ENCODE measurements at places on chromosomes 12 and 14.

DNA sequence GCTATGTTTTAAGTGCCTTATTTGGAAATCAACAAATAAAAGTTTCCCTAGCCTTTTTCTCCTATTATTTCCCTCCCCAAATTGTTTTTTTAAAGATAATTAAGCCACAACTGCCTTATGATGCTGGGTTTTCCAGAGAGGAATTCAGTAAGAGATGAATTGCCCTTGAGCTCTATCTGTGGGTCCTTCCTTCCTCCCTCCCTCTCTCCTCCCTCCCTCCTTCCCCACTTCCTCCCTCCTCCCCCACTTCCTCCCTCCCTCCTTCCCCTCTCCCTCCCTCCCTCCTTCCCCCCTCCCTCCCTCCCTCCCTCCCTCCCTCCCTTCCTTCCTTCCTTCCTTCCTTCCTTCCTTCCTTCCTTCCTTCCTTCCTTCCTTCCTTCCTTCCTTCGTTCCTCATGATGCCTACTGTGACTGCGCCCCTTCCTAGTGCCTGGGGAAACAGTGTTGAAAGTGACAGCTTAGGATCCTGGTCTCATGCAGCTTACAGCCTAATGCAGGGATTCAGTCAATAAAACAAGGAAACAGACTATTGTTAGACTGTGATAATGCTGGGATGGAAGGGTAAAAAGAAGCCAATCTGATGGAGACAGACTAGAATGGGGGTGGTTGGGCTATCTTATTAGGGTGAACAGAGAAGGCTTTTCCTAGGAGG is 1417.1 kb downstream of the AACS start:
- DNase-seq: no peak

GRCh38 chr12:12903642-12904609 is 12.6 kb downstream of the GPRC5A start:
- DNase-seq: no peak

DNA sequence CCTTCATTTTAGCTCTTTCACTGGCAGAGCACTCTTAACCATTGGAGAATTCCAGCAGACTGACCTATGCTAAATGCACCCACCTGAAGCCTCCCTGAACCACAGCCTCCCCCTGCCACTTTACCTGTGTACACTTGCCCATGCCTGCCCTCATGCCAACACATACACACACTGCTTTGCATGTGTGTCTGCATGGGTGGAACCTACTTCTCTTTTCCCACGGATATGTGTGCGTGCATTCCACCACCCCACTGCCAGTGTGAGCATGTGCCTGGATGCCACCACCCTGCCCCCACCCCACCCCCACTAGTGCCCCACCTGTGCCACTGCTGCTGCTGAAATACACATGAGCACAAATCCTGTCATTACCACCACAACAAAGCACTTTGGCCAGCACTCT is 49.5 kb upstream of the EEA1 start:
- no peak for DNase-seq

GRCh38 chr14:105974902-105975301 is 448.5 kb downstream of the TMEM121 start:
- no peak for DNase-seq

DNA sequence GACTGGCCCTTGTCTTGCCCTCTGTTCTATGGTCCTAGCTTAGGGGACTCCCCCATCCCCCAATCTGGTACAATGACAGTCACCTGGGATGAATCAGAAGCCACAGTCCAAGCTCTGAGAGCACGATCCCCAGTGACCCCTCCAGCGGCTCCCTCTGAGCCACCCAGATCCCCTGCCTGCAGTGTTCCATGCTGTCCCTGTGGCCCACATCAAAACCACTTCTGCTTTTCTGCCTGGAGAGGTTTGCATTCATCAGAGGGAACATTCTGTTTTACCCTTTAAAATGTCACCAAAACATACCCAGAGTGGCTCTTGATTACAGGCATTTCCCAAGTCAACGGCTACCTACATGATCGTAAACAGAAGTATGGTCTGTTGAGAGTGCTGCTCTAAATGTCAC is 47.5 kb downstream of the NOS1 start:
- DNase-seq: no peak

DNA sequence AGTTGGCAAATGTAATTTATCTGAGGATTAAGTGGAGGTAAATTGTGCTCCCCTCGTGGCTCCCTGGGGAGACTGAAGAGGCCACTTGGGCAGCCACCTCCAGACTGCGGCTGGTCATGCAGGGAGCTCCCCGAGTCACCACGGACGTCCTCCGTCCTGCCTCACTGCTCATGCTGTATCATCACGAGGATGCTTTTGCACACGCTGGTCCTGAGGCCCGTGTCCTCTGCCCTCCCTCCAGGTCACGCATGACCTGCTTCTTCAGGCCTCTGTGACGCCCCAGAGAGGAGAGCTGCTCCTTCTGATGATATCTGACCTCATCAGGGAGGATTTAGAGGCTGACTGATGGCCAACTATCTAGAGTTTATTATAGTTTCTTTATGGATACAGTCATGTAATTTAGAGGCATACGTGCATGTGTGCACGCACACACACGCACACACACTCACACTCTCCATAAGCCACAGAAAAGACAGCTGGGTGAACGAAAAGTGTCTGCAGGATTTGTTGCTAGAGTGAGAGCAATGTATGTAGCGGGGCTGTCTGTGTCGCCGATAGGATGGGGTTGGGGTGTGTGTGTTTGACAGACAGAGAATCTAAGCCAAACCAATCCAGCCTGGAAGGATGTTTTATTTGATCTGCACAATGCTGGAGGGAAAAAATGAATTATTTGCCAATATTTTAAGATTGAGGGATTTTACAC is 160.0 kb downstream of the ADGRD1 start:
- DNase-seq: no peak

- DNase-seq: no peak
Observed at GRCh38 chr12:112167718-112168525, 42.6 kb downstream of the TRAFD1 start.

DNA sequence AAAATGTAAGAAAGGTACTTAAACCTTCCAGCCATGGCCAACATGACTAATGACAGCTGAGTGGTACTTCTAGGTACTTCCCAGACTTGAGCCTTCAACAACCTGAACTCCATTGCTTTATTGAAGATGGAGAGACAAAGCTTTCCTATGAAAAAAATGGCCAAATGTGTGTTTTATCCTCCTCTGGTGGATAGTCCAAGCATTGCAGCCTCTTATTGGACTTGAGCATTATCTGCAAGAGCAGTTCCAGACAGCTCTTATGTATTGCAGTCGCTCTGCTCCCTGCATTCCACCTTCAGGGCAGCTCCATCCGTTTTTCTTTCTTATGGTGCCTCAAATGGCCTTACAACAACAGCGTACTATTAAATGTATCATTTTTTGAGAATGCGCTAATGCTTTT is 588.2 kb downstream of the NRXN3 start:
- DNase-seq: no peak

GRCh38 chr12:23770202-23770938 is 179.1 kb downstream of the SOX5 start:
- DNase-seq: no peak

DNA sequence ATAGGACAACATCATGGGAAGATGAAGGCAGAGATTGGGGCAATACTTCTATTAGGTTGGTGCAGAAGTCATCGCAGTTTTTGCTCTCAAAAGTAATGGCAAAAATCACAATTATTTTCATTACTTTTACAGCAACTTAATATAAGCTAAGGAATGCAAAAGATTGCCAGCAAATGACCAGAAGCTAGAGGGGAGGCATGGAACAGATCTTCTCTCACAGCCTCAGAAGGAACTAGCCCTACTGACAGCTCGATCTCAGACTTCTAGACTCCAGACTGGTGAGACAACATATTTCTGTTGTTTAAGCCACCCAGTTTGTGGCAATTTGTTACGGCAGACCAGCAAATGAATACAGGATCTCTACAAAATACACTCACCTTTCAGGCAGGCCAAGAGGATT is 348.5 kb upstream of the TBX3 start:
- DNase-seq: no peak

DNA sequence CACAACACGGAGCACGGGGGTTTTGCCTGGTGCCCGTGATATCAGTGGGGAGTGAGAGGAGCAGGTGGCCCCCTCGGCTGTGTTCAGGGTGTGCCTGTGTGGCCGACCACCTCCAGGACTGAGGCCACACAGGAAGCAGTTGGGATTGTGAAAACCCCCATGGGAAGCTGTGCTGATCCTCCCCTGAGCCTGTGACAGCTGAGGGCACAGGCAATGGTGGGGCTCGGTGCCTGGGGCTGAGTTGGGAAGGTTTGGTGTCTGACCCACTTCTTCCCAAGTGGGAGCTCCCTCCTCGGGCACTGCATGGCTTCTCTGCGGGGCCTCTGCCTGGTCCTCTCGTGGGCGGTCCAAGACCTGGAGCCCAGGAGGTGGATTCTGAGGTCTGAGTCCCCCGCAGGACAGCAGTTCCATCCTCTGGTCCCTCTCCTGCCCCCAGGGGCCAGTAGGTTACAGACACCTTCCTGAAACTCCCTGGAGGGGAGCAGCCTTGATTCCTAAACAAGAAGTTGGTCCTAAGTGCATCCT is 17.9 kb downstream of the PACS2 start:
- no peak for DNase-seq

GRCh38 chr14:79602045-79602444 is 609.3 kb downstream of the DIO2 start:
- DNase-seq: no peak

- DNase-seq: no peak
Observed at GRCh38 chr14:87060405-87060804, 932.6 kb downstream of the GALC start.

- DNase-seq: no peak
Observed at GRCh38 chr12:104865080-104865479, 93.0 kb downstream of the SLC41A2 start.

DNA sequence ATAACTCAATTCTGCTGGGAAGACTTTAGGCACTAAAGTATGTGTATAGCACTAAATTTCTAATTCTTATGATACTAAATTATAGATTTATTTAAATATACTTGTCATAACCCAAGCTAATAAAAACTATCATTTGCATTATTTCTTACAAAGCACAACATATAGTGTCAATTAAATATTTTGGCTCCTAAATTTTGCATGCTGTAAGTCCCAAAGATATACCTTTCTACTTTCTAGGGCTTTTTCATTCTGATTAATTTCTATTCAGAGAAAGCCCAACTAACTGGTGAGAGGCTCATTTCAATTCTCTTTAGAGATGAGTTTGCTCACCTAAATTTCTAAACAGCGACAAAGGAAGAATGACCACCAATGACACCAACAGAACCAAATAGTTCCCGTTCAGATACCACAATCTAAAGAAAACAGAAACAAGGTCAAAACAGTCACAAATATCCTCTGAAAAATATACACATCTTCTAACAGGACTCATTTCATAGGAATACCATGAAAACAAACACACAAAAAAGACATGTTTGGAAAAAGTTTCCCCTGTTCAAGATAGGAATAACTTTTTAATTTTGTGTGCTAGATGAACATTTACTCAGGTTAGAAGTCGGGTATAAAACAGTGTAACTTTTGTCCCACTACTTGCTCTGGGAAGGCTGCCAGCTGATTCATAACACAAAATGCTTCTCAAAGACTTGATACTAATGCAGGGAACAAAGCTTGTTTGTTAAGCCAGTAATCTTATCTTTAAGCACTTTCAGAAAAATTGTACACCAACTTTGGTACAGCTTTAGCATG is 7.6 kb downstream of the SLC38A2 start:
- DNase-seq: no peak

DNA sequence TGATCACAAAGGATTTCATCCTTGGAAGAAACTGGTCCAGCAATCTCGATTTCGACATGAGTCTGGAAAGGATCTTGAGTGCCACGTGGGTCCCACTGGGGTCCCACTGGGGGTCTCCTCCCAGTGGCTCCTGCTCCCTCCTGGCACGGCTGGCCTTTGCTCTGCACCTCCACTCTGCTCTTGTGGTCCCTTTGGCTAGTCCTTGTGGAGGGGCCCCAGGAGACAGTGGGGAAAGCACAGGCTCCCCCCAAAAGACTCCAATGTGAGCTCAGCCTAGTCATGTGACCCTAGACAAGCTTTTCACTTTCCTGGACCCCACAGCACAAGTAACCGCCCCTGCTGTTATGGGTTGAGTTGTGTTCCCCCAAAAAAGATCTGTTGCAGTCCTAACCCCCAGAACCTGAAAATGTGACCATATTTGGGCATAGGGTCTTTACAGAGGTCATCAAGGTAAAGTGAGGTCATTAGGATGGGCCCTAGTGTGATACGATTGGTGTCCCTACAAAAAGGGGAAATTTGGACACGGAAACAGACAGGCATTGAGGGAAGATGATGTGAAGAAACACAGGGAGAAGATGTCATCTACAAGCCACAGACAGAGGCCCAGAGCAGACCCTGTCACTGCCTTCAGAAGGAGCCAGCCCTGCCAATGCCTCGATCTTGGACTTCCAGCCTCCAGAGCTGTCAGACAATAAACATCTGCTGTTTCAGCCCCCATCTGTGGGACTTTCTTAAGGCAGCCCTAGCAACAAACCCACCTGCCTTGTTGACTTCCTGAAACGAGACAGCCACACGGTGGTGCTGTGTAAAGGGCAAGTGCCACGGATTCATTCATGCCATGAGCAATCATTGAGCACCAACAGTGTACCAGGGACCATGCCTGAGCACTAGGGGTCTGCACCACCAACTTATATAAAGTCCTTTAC is 23.8 kb upstream of the PPP2R5C start:
- no peak for DNase-seq

GRCh38 chr14:52351233-52352060 is 37.3 kb downstream of the PTGER2 start:
- DNase-seq: no peak

- no peak for DNase-seq
Observed at GRCh38 chr12:82174383-82174782, 183.8 kb downstream of the CCDC59 start.

- DNase-seq: no peak
Observed at GRCh38 chr12:114167431-114167830, 201.3 kb upstream of the RBM19 start.

DNA sequence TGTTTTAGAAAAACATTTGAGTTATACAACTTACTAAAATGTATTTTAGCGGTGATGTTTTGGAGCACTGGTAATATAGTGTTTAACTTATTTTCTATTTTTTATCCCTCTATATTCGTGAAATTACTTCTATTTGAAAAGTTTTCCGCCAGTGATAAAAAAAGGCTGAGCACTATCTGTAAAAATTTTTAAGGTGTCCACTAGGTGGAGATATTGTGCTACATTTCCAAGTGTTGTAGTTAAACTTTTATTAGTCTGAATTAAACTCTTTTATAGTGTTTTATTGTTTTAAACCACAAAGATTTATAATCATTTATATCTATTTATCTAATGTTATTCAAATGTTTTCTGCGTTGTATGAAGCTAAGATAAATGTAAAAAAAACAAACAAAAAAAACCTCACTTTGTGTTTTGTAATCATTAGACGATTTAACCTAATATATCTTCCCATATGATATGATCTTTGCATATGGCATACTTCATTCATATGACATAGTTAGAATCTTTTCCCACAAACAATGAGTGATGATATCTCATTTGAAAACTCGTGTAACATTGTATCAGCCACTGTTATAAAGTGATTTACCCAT is 11.8 kb downstream of the ALG10B start:
- no peak for DNase-seq

GRCh38 chr14:103339561-103339960 is 5.5 kb downstream of the EIF5 start:
- DNase-seq: no peak

DNA sequence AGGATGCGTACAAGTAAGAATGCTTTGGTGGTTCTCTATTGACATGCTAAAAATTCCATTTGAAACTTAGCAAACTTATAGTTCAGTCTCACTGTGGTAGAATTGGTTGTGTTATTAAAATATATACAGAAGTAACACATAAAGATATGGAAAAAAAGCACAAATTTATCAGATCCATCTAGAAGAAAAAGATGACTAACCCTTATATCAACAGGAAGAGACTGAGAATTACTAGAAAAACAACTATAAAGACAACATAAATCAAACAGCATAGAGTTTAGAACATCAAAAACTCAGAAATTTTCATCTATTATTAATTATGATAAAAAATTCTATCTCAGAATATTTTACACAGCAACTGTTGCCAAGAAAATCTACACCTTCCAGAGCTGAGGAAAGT is 491.0 kb downstream of the ETNK1 start:
- DNase-seq: no peak
